CD4-positive, alpha-beta T cell treated with Interleukin-17A for 4 hours (primary cell): ENCODE measurements at places on chromosomes 6 and 20.

DNA sequence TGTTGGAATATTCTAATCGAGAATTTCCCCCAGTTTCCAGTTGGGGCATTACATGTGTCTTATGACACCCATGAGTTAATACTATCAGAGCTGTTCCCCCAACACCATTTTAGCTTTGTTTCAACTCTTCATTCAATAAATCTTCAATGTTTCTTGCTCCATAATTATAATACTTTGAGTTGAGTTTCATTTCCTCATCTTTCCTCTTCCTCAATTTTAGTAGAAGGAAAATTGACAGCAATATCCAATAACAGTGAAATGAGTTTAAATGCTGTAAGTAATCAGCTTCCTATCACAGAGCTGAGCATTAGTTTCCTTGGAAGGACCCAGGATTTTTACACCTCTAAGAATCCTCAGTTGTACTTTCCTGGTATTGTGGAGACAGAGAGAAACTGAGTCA, 1.0 kb upstream of the STMND1 start:
- DNase-seq = no peak

DNA sequence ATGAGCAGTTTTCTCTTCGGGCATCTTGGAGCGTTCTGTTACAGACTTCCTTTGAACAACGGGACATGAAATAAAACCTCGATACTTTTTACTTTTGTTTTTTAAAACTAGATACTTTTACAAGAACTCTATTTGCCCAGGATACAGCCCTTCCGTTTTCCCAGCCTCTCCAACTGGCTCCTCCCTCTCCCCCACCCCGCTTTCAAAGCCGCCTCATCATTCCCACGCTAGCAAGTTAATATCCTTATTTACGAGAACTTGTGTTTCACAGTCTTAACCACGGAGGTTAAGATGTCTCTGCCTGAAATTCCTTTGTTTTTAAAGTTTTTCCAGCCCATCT, 241 bp upstream of the CFAP206 start:
- no peak for DNase-seq

GRCh38 chr6:122014961-122015360, 384.5 kb upstream of the HSF2 start:
- no peak for DNase-seq

GRCh38 chr20:50815162-50815989, 20.5 kb downstream of the BCAS4 start:
- DNase-seq = peak; percentile 46

DNA sequence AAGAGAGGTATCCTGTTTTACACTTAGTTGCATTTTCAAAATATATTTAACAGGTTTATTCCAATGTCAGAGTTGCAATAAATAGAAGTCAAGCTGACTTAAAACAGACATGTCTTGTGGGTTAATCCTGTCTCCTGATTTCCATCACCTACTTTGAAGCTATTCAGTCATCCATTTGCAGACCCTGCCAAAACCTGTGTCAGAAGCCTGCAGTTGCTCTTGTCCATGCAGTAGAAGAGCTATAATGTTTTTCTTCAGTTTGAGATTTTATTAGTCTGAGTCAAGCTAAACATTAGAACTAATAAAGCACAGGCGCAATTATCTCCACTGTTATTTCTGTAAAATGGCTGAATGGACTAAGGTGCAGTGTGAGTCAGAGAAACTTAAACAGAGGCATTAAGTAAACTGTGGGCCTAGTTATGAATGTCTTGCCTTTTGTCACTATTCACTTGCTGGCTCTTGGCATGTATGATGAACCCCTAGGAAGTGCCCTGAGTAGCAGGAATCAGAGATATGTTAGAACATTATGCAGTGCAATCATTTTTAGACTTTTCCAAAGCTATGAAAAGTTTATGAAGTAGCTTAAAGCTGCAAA, 11.0 kb upstream of the HDGFL1 start:
- DNase-seq = no peak
